ENCODE measurements at places on chromosomes 6 and 20. TPM values are rescaled to one million over a fixed set of nuclear protein-coding genes. Genes with fewer than 3 reads are reported as not detected.

GRCh38 chr20:38125157-38126056 is 39.7 kb downstream of the TGM2 start:
- no peak for DNase-seq
- H3K27me3 ChIP-seq = no peaks in the 10 kb centered on the region
- no peak overlapping the region for H3K4me3 ChIP-seq
- H3K27ac ChIP-seq = no peak overlapping the region

Gene GUCA1A
- total RNA-seq = not detected

- no peak overlapping the region for H3K4me3 ChIP-seq
- H3K4me1 ChIP-seq = no peaks in the 10 kb centered on the region
- no peak overlapping the region for H3K27ac ChIP-seq
- H3K27me3 ChIP-seq = no peaks in the 10 kb centered on the region
These were observed 201.0 kb downstream of the LRFN2 start for GRCh38 chr6:40386200-40386599.

GRCh38 chr20:18299364-18299763 is 11.0 kb downstream of the ZNF133 start:
- peaks cover 12% of the 10 kb centered on the region for H3K36me3 ChIP-seq
- no peak overlapping the region for H3K4me3 ChIP-seq
- no peak for DNase-seq
- H3K27me3 ChIP-seq = no peaks in the 10 kb centered on the region

Gene BEND3
- total RNA-seq = 1.8 TPM

Gene WFDC12
- total RNA-seq = not detected

GRCh38 chr6:33778444-33779121 is 10.3 kb downstream of the LEMD2 start:
- H3K27me3 ChIP-seq = no peaks in the 10 kb centered on the region
- no peak overlapping the region for H3K4me3 ChIP-seq
- peaks cover 62% of the 10 kb centered on the region for H3K36me3 ChIP-seq
- H3K27ac ChIP-seq = no peak overlapping the region
- peaks cover 15% of the 10 kb centered on the region for H3K4me1 ChIP-seq
- DNase-seq = no peak

Gene TOX2
- 0.97 TPM for total RNA-seq

Gene SRSF12
- under 0.01 TPM for total RNA-seq

- DNase-seq = no peak
- H3K36me3 ChIP-seq = no peaks in the 10 kb centered on the region
- H3K27me3 ChIP-seq = no peaks in the 10 kb centered on the region
These were observed 59.1 kb downstream of the CEBPB start for GRCh38 chr20:50249447-50250388.

- no peaks in the 10 kb centered on the region for H3K27me3 ChIP-seq
- no peaks in the 10 kb centered on the region for H3K36me3 ChIP-seq
- H3K4me3 ChIP-seq = no peak overlapping the region
- DNase-seq = peak; percentile 21
- no peak overlapping the region for H3K27ac ChIP-seq
These were observed 273.8 kb upstream of the AGPAT4 start for GRCh38 chr6:161547617-161548016.

DNA sequence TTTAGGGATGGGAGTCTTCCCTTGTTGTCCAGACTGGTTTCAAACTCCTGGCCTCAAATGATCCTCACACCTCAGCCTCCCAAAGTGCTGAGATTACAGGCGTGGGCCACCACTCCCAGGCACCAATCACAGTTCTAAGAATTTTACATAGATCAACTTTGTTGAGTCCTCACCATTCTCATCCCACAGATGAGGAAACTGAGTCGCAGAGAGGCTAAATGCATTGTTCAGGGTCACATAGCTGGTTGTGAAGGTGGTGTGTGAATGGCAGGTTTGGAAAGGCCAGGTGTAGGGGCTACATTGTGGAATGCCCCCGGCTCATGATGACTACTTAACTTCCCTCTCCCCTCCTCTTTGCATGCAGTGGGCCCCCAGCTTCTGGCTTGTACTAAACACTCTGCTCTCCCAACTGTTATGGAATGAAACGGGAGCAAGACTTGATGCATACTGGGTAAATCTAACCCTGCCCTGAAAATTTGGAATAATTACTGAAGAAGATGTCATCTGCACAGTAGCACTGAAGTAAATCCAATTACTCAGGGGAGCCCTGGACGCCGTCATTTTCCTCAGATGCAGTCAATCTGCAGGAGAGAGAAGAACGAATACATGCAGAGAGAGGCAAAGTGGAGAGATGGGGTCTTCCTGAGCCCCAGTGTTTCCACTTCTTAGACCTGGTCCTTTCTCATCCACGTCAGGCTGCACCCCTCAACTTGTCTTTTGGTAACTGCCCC is 102.3 kb upstream of the ZNF217 start:
- DNase-seq = no peak
- H3K36me3 ChIP-seq = no peaks in the 10 kb centered on the region
- no peak overlapping the region for H3K27ac ChIP-seq

GRCh38 chr6:154229786-154230185 is 126.8 kb downstream of the IPCEF1 start:
- no peaks in the 10 kb centered on the region for H3K27me3 ChIP-seq
- no peak overlapping the region for H3K4me3 ChIP-seq
- DNase-seq = no peak
- no peak overlapping the region for H3K27ac ChIP-seq
- H3K36me3 ChIP-seq = no peaks in the 10 kb centered on the region

Gene PLCB1
- 14.4 TPM for total RNA-seq

DNA sequence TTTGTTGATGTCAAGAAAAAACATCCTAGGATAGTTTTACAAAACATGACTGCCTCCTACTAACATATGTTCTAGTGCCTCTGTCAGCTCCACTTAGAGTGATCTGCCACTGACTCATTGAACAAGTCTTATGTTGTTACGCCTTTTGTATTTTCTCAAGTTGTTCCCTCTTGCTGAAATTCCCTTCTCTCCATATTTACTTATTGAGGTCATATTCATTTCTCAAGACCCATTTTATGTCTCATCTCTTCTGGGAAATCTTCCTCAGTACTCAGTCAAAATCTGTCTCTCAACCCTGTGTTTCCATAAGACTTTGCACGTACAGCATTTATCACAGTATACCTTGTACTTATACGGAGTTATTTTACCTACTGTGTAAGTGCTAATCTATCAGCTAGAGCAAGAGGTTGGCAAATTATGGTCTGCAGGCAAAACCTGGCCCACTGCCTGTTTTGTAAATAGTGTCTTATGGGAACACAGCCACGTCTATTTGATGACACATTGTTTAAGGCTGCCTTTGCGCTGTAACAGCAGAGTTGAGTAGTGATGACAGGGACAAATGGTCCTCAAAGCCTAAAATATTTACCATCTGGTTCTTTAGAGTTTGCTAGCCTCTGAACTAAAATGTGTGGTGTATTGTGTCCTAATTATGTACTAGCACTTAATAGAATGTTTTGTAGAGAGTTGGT is 83.4 kb downstream of the ADGRB3 start:
- no peaks in the 10 kb centered on the region for H3K4me1 ChIP-seq
- H3K27me3 ChIP-seq = no peaks in the 10 kb centered on the region
- H3K36me3 ChIP-seq = no peaks in the 10 kb centered on the region
- DNase-seq = peak; percentile 24
- no peak overlapping the region for H3K4me3 ChIP-seq

- DNase-seq = no peak
- H3K4me3 ChIP-seq = no peak overlapping the region
- H3K27me3 ChIP-seq = no peaks in the 10 kb centered on the region
- no peaks in the 10 kb centered on the region for H3K4me1 ChIP-seq
- no peaks in the 10 kb centered on the region for H3K36me3 ChIP-seq
These were observed 147.7 kb downstream of the BTBD9 start for GRCh38 chr6:38492031-38492430.

Gene NR2E1
- total RNA-seq = not detected

Gene SYTL3
- 11.8 TPM for total RNA-seq

DNA sequence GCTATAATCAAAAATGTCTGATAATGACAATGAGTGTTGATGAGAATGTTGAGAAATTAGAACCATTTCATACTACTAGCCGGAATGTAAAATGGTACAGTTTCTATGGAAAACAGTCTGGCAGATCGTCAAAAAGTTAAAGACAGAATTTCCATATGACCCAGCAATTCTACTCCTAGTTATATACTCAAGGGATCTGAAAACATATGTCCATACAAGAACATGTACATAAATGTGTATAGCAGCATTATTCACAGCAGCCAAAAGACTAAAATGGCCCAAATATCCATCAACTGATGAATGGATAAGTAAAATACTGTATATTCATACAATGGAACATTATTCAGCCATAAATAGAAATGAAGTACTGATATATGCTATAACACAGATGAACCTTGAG is 236.2 kb downstream of the BTBD9 start:
- no peak overlapping the region for H3K4me3 ChIP-seq
- no peaks in the 10 kb centered on the region for H3K36me3 ChIP-seq
- no peaks in the 10 kb centered on the region for H3K4me1 ChIP-seq
- H3K27ac ChIP-seq = no peak overlapping the region

Measured in GM23248 (cell line).